Mucosa of gallbladder (tissue), 1 donor: ENCODE measurements at places on chromosomes 12 and 14. TPM values are rescaled to one million over a fixed set of nuclear protein-coding genes. Genes with fewer than 3 reads are reported as not detected.

DNAJC22 gene
- 73.7 TPM for total RNA-seq

MIPOL1 gene
- 12.3 TPM for total RNA-seq

ABCD2 gene
- total RNA-seq = 0.63 TPM

VWF gene
- 97.3 TPM for total RNA-seq

BMAL2 gene
- total RNA-seq = 8.2 TPM

GOLT1B gene
- 32.1 TPM for total RNA-seq

BCL2L14 gene
- 13.5 TPM for total RNA-seq

CELA1 gene
- not detected for total RNA-seq

DPPA3 gene
- total RNA-seq = not detected

CNTN1 gene
- total RNA-seq = 38.6 TPM

VDR gene
- 33.8 TPM for total RNA-seq

DHRS7 gene
- total RNA-seq = 184 TPM

GZMH gene
- total RNA-seq = 2.0 TPM

IL31 gene
- not detected for total RNA-seq

NGB gene
- not detected for total RNA-seq

PRKD1 gene
- 20.3 TPM for total RNA-seq

TAS2R30 gene
- total RNA-seq = 1.7 TPM

DCAF11 gene
- 91.8 TPM for total RNA-seq

SLCO1B3 gene
- total RNA-seq = 0.17 TPM

SCNN1A gene
- total RNA-seq = 52.7 TPM

FGF23 gene
- total RNA-seq = 0.06 TPM

KRT77 gene
- not detected for total RNA-seq

MSI1 gene
- total RNA-seq = 2.6 TPM

TRHDE gene
- total RNA-seq = 6.9 TPM

RAB21 gene
- 72.1 TPM for total RNA-seq

OASL gene
- total RNA-seq = 3.1 TPM

PIANP gene
- 5.0 TPM for total RNA-seq

CDKL1 gene
- total RNA-seq = 9.4 TPM

NAV3 gene
- total RNA-seq = 31.7 TPM

IFI27 gene
- total RNA-seq = 478 TPM

KLRB1 gene
- 6.4 TPM for total RNA-seq

MIP gene
- total RNA-seq = not detected

RERG gene
- total RNA-seq = 5.9 TPM

CCNT1 gene
- 30.1 TPM for total RNA-seq

KRT80 gene
- total RNA-seq = 15.5 TPM

RAN gene
- total RNA-seq = 318 TPM

GPRC5A gene
- total RNA-seq = 7.2 TPM

LIN7A gene
- total RNA-seq = 25.4 TPM

RD3L gene
- not detected for total RNA-seq

MBIP gene
- 15.5 TPM for total RNA-seq

ZCRB1 gene
- 43.7 TPM for total RNA-seq
